Cardiac muscle cell (in vitro differentiated cells and primary cell): ENCODE measurements at places on chromosomes 1 and 21.
A peak's percentile ranks its signal among the peaks of the same experiment; 100 is the strongest.

DNA sequence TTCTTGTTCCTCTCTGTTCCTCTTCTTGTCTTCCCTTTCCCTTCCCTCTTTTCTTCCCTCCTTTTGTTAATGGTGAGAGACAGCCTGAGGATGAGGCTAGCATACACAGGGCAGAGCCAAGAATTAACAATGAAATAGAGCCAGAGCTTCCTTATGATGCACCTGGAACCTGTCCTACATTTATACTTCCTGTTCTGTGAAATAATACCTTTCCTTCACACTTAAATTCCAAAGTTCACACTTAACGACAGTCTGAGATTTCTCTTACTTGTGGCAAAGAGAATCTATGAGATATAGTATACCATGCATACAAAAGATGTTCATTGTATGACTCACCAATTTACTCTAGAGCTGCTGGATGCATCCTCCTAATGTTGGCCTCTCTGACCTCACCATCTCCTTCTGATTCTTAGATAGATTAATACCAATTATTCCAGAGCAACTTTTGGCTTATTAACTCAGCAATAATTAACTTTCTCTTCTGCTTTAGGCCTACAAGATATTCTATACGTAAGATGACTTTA lies 30.8 kb upstream of the TSNAX start:
- no peak for DNase-seq

- no peak for DNase-seq
These were observed 764.6 kb downstream of the LTN1 start for GRCh38 chr21:28227881-28228635.

DNA sequence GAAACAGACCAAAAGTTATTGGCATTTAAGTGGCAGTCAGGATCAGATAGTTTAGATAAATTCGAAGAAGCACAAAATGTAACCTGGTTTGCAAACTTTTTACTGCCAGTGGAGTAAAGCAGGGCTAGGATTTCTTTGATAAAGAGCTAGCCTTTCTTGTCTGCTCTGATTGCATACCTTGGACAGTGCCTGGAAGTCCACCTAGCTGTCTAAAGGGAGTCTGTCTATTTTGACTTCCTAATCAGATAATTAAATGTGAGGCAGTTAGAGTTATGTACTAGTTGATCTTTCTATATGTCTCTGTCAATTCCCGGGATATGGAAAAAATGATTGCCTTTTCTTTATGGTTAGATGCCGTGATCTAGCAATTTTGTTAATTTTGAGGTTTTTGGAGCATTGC lies 4.1 kb downstream of the GPSM2 start:
- peak; percentile 5 for DNase-seq

- no peak for DNase-seq
These were observed 20.6 kb upstream of the CRB1 start for GRCh38 chr1:197247465-197247864.

DNA sequence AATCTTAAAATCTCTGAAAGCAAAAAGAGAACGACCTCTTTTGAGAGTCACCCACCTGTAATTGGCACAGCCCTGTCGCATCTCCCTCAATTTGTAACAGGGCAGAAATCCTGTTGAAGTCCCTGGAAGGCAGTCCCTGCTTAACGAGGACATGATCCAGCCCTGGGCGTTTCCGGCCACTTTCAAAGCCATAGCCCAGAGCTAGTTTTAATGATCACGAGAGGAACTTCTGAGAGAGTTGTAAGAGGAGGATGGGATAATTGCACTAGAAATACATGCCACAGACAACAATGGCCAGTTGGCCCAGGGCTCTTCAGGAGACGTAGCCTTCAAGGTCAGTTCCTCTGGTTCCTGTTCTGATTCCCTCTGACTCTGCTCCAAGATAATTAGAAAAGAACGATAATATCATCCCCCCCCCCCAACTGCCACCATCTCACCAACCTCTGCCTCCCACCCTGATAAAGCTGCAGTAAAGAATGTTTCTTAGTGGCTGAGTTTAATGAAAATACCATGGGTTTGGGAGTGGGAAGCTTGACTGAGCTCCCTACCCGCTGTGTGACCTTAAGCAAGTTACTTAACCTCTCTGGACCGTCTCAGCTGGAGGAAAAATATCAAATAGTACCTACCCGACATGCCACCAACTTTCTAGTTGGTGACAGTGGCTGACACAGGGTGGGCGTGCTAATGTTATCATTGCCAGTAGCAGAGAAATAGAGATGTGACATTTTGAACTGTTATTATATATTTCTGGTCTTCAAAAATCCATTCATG lies 140.0 kb downstream of the OMA1 start:
- DNase-seq = no peak

GRCh38 chr1:225771661-225772322 lies 5.8 kb upstream of the SRP9 start:
- no peak for DNase-seq

- DNase-seq = no peak
These were observed 6.0 kb downstream of the IFFO2 start for GRCh38 chr1:18950401-18951026.

DNA sequence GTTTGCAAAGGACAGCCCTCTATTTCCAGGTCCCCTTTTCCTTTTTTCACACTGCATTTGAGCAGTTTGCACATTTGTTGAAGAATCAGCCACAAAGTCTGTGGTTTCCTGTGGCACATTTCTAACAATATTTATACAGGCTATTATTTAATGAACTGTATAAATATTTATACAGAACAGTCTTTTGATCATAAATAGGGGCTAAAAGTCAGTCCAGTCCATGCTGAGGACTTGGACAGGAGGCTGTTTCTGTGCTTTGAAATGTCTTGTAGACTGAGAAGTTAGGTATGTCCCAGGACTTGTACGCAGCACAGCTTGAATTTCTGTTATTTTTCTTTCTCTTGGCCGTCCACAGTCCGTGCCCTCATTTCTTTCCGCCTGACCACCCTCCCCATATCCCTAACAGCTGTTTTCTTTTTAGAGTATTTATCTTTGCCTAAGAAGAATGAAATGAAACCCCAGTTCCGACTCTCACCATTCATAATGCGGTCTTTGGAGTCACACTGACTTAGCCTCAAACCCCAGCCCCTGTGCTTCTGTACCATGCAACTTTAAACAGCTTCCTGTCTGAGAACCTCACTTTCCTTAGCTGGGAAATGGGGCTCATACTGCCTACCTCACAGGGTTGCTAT lies 19.7 kb downstream of the FGGY start:
- DNase-seq = peak; percentile 46

DNA sequence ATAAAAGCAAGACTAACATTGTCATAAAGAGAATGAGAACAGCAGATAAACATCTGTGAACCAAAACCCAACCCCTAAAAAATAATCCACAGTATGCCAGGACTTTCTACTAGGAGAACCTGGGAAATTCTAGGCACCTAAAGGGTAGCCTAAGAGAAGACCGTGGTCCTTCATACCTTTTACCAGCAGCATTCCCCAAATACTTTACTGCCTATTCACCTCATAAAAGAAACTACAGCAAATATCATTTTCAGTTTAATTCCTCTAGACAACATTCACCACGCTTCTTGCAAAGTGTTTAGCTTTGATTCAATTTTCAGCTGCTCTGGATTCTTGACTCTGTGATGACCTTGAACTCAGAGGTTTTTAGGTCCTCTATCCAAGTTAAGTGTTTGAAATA lies 1180.7 kb upstream of the B3GALT2 start:
- DNase-seq = no peak

DNA sequence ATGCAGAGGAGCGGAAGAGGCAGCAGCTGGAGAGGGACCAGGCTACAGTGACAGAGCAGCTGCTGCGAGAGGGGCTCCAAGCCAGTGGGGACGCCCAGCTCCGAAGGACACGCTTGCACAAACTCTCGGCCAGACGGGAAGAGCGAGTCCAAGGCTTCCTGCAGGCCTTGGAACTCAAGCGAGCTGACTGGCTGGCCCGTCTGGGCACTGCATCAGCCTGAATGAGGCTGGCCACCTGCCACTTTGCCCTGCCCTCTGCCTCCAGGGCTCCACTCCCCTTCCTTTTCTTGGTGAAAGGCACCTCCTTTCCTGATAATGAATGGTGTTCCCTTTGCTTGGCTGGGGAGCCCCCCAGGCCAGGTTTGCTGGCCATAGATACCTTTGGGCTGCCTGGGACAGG lies 3.3 kb upstream of the HMGN2 start:
- no peak for DNase-seq

- no peak for DNase-seq
These were observed 203.6 kb upstream of the GRIK3 start for GRCh38 chr1:37237948-37238347.

DNA sequence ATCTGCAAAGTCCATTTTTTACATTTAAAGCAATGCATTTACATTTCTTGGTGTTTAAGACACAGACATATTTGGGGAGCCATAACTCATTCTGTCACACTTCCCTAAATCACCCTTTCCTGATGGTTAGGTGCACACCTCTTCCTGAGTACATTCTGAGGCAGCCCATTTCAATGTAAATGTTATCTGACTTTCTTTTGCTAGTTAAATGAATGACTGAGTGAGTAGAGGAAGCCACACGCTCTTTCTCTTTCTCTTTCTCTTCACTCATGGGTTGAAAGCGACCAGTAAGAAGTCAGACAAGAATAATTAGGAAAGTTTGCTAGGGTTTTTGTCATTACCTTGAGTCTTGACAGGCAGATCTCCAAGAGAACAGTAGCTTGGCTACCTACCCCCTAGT lies 143.1 kb downstream of the S1PR1 start:
- no peak for DNase-seq

GRCh38 chr1:65432918-65433317 lies 12.4 kb downstream of the LEPR start:
- DNase-seq = no peak

GRCh38 chr1:230509281-230509977 lies 83.3 kb upstream of the PGBD5 start:
- peak; percentile 79 for DNase-seq

GRCh38 chr1:220521778-220522177 lies 6.2 kb upstream of the MARK1 start:
- no peak for DNase-seq

- peak; percentile 75 for DNase-seq
These were observed 23.6 kb downstream of the ATP2B4 start for GRCh38 chr1:203649999-203650836.

DNA sequence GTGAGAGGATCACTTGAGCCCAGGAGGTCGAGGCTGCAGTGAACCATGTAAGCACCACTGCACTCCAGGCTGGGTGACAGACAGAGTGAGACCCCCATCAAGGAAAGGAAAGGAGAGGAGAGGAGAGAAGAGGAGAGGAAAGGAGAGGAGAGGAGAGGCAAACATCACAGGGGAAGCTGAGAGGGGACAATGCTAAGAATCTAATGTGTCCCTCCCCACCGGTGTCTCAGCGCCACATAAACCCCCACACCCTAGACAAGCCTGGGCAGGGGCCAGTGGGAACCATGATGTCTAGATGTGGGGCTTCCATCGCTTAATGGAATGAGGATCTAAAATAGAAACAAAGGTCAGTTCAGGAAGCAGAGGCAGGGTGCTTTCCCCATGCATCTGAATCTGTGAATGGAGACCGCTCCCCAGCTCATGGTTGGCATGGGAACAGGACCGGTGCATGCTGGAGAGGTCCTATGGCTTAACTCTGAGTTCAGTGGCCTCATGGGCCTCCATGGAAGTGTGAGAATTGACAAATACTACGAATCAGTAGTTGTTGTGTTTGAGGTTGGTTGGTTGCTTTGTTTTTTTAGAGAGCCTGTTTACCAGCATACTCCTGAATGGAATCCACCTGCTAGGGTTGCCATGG lies 16.3 kb upstream of the LAPTM5 start:
- DNase-seq = no peak
